ENCODE measurements at places on chromosomes 6 and 20.

DNA sequence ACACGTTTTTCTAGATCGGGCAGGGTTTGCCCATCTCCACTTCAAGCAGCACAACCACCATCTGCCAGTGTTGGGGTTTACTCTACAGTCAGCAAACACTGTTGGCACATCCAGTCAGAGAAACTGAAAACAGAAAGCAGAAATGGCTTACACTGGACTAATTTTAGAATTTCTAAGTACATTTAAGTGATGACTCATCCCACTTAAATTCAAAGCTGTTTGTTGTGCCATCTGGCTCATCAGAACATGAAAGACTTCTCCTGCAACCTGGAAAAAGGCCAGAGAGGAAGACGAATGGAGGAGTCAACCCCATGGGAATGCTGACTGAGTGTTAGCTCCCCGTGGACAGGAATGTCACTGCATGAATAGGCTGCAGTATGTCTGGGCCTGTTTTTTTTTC lies 21.8 kb downstream of the FAM209B start:
- peak; percentile 36 for DNase-seq

DNA sequence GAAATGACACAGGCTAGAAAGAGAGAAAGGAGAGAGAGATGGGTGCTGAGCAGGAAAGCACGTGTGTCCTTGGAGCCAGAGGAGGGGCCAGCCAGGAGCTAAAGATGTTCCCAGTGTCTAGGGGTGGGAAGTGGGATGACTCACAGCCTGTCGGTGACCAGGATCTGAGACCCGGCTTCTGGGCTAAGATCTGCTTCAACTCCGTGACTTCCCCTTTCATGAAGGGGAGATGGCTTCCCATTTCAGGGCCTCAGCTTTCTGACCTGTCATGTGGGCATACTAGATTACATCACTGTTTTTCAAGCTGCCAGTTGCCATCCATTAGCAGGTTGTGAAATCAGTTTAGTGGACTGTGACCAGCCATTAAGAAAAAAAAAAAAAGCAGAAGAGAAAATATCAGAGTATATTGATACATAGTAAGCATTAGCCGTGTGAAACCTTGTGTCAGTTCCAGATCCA lies 5.4 kb downstream of the TGM3 start:
- DNase-seq, result peak; percentile 46

DNA sequence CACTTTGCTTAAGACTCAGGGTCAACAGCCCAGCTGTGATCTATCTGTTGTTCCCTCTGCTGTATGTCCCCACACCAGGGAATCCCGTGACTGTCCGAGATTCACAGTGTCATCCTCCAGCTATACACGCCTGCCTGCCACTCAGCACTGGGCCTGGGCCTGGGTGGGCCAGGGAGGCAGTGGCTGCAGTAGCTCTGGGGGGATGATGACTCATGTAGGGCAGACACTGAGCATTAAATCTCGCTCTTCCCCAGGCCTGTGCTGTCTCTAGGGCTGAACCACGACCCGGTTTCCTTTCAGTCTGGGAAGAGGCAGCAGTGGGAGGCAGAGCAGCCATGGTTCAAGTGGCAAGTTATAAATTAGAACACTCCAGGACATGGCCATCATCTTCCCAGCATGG lies 173.9 kb downstream of the LRFN2 start:
- no peak for DNase-seq

DNA sequence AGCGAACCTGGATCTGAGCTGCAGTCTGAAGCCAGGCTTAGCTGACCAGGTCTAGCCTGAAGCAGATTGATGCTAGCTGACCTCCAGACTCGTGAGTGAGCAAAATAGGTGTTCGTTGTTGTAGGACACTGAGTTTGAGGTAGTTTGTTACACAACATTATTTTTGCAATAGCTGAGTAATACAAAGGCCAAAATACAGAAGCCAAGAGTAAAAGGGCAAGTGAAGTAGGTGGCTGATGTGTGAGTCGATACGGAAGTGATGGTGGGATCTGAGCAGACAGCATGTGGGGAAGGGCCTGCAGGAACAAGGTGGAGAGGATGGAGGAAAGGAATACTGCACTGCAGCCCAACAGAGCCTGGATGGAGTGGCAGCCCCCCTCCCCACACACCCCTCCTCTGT lies 8.5 kb upstream of the SPATS1 start:
- no peak for DNase-seq

DNA sequence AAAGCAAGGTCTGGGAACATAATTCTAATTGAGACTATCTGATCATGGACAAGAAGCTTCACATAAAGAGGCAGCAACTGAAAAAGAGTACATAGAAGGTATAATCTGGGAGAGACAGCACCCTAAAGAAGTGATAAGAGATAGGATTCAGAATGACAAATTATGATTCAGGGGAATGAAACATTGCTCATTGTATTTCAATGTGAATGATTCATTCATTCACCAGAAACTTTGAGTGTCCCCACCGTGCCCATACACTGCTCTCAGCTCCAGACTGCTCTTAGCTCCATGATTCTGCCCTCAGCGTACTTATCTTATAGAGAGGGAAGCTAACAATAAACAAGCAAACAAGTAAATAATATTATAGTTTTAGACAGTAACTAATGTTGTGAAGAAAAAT lies 329.3 kb upstream of the IRAK1BP1 start:
- DNase-seq, result no peak

DNA sequence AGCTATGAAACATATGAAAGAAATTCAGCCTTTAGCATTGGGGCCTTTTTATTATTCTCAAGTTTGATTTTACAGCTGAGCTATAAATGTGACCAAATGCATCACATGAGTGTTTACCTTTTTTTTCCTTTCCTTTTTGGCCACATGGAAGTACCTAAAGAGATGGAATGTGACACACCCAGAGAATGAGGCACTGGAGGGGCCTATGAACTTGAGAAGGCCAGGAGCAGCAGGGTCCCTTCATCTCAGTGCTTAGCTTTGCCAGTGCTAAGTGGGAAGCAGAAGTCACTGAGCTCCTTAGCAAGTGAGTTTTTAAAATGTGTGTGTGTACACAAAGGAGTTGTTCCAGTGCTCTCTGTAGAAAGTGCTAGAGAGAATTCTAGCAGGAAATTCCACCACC lies 44.7 kb downstream of the RREB1 start:
- no peak for DNase-seq

GRCh38 chr6:38350220-38350619 lies 289.5 kb downstream of the BTBD9 start:
- no peak for DNase-seq

DNA sequence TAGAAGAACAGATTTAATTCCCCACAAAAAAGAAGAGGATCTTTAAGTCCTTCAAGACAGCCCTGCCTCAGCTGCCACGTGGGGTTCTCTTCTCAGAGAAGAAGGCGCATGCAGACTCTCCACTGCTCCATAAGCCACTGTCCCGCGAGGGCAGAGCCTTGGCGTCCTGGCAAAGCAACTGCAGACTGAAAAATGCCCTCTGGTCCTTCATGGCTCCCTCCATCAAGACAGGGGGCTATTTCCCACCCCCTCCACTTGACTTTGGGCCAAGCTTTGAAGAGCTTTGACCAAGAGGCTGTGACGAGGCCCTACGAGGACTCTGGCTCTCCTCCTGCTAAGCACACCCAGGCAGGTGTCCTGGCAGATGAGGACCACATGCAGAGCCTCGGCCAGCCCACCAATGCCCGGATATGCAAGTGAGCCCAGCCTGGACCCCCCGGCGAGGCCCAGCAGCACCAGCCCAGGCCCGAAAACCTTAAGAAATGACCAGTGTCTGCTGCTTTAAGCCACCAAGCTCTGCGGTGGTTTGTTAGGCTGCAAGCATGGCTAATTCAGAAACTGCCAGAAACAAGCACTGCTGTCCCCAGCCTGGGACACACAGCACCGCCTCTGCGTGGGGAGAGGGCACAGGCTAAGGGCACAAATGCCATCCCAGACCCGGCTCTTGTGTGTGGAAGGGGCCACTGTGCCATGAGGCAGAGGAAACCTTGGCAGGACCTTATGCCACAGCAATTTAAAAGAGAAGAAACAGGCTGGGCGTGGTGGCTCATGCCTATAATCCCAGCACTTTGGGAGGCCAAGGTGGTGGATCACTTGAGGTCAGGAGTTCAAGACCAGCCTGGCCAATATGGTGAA lies 16.1 kb downstream of the GMEB2 start:
- DNase-seq, result no peak

DNA sequence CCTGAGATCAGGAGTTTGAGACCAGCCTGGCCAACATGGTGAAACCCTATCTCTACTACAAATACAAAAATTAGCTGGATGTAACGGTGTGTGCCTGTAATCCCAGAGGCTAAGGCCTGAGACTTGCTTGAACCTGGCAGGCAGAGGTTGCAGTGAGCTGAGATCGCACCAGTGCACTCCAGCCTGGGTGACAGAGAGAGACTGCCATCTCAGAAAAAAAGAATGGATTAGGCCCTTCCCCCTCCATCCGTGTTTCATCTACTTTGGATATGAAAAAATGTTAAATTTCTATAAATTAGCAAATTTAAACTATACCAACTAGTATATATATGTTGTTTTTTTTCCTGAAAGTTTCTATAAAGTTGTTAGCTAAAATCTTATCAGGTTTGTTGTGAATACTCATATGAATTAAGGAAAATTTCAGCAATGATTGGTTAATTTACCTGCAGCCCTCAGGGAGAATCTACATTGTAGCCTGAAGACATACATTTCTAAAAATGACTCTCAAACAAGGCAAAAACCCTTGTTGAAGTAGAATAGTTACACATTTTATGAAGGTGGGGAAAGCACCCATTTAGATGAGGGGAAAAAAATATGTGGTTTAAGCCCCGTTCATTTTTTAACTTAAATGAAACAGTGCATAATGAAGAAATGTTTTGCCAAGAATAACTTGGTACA lies 120.9 kb downstream of the TIAM2 start:
- no peak for DNase-seq

GRCh38 chr6:27579973-27580372 lies 107.1 kb upstream of the ZNF184 start:
- no peak for DNase-seq

DNA sequence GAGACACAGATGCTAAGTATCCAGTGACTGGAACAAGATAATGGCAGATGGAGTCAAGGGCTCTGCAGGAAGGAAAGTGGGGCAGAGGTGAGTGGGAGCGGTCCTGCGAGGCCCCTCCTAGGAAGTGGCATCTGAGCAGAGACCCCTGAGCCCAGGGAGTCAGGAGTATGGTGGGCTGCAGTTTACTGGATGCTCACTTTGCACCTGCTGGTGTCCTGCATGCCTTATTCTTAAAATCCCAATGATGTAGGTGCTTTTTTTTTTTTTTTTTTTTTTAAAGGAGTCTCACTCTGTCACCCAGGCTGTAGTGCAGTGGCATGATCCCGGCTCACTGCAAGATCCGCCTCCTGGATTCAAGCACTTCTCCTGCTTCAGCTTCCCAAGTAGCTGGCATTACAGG lies 5.6 kb downstream of the CEBPB start:
- DNase-seq, result no peak

DNA sequence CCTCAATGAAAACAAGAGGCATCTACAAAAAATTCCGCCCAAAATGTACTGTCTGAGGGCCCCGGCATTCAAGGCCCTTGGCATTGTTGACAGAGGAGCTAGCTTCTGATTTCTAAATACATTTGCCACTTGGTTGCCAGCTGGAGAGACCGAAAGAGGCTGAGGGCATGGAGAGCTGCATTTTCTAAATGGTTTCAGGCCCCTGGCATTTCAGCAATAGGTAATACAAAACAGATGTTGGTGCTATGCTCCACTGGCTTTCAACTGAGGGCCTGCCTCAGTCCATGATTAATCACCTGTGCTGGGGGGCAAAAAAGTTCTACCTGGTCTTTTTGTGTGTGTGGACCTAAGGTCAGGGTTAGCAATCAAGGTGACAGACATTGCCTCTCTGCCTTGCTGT lies 79.5 kb upstream of the ISM1 start:
- DNase-seq, result no peak

DNA sequence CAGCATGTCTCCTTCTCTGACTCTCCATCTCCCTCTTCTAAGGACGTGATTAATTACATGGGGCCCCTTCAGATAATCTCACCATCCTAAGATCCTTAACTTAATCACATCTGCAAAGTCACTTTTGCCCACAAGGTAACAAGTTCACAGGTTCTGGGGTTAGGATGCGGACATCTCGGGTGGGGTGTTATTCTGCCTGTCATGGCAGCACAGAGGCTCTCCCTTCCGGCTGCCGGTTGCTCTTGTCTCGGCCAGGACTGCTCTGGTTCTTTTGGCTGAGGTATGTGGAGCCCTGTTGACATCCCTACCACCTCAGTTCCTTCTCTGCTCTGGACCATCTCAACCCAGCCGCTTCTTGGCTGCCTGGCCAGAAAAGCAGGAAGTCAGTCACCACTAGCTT lies 4.2 kb upstream of the CST11 start:
- no peak for DNase-seq

- no peak for DNase-seq
Observed at GRCh38 chr20:45959126-45959525, 12.9 kb downstream of the ZNF335 start.

DNA sequence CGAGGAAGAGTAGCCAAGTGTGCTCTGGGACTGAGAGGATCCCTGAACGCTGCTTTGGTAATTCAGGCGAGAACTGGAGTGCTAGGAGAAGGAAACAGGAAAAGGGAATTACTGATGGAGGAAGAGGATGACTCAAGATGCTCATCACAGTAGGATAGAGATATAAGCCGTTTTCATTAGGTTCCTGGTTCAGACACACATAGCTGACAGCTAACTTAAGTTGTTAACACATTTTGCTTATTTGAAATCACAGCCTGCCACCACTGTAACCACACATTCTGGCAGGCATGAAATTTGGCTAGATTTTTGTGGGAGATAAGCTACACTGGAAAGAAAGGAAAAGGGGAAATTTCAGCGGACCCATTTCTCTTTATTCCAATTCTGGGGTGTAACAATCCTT lies 138.2 kb upstream of the SLC22A16 start:
- DNase-seq, result no peak

- DNase-seq, result no peak
Observed at GRCh38 chr6:122145741-122146240, 253.7 kb upstream of the HSF2 start.

GRCh38 chr6:158798311-158798710 lies 20.9 kb downstream of the EZR start:
- no peak for DNase-seq

- DNase-seq, result no peak
Observed at GRCh38 chr6:14058029-14058695, 59.4 kb upstream of the CD83 start.

All from KG1 (cell line).